ENCODE measurements at places on chromosomes 5 and 9.

DNA sequence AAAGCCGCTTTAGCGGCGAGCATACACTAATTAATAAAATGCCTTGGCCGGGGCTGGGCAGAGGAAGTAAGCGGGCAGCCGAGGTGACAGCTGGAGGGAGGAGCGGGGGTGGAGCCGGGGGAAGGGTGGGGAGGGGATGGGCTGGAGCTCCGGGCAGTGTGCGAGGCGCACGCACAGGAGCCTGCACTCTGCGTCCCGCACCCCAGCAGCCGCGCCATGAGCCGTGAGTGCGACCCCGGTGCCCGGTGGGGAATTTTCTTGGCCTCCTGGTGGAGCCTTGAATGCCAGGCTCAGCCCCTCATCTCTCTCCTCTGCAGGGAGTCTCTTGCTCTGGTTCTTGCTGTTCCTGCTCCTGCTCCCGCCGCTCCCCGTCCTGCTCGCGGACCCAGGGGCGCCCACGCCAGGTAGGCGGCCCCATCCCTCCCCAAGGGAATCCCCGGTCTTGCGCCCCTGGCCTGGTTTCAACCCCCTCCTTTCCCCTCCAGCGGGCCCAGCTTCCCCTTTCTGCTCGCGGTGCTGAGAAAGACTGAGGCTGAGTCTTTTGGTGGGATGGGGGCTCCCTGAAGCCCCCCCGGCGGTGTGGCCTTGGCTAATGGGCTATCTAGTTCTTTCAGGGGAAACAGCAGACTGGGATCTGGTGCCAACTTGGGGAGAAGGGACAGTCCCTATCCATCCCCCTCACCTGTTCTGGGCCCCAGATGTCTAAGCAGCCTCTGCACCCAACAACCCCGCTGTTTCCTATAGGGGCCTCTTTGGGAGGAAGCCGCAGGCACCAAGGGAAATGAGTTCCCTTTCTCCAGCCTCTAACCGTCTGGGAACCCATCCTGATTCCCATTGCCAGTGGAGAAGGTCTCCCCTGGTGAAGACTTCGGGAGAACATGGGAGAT is at the start of gene PTGS1:
Gene PTGS1 (plus strand): TSS at position 156 of the 887 bp plus-strand sequence. CDS start 61 bp downstream, at position 217.
- no peak for DNase-seq

DNA sequence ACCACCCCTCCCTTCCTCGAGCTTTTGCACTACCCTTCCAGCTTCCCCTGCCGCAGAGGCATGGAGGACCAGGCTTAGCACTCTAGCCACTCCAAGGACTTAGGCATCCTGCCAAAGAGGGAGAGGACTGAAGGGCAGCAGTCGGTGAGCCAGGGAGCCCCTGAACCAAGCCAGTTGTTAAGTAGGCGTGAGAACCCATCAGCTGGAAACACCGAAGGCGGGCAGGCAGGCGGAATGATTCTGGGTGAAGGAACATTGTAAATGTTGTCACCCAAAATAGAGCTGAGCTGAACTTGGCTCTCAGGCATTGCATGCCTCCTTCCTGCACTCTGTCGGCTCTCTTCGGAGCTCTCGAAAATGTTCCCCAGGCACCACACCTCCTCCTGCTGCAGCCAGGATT is 42.8 kb downstream of the NRG2 start:
- no peak for DNase-seq

DNA sequence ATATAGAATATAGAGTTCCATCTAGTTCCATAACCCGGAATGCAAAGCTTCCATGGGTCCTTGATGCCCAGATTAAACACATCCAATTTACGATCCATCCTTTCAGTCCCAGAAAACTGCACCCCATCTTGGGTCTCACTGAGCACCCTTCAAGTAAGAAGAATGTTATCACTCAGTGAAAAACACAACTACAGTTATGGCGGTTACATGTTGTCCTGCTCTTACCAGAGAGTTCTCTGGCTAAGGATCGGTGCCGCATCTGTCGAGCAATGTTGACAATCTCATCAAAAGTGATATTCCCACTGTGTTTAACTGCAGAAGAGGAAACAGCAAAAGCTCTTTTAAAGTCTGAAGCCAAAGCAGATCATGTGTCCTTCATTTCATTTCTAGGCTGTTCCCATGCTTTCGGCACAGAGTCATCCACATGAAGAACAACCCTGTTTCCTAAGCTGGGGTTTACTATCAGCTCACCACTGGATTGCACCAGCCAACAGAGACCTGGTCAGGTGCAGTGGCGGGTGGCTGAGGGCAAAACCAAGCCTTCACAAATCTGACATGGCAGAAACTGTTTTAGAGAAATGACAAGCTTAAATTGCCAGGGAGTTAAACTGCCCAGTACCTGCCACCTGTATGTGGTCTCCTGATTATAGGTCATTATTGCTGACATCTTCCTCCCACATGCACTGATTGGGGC is 2.9 kb downstream of the RPL12 start:
- no peak for DNase-seq

GRCh38 chr5:128349044-128349858 is 188.8 kb downstream of the FBN2 start:
- no peak for DNase-seq

DNA sequence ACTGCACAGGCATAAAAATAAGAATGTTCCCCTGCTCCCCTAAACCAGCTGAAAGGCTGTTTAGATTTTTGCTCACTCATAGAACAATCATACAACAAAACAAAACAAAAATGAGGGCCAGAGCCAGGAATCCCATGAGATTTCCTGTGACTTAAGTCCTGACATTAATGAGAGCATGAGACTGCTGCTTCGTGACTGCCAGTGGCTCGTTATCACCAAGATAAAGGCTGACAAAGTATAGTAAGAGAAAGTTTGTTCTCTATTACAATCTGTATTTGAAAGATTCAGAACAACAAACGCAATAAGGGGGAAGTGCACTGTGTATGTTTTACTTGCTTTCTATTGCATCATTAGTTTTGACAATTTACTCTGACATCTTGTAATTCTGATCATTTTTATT is 837.1 kb upstream of the C9orf72 start:
- no peak for DNase-seq

DNA sequence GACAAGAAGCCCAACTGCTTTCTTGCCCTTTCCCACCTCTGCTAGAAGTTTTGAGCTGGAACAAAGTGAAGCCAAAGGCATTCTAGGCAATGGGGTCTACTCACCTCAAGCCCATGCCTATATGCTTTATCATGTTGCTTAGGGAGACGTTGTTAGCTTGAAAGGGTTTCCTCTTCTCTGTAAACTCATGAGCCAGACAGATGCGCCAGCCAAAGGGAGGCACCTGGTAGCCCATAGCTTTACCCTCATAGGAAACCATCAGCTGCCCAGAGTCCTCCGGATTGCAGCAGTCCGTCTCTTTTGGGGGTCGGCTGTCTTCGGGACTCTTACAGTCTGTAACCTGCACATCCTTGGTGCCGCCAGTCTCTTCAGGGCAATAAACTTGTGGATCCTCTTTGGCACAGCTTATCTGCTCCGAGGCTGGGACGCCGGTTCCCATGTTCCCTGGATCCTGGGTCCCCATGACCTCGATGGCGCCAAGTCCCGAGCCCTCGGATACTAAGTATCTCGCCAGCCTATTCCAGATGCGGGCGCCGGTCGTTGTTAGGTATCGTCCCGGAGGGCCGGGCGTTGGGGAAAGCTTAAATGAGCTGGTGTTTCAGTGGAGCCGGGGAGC is 678 bp downstream of the GBA2 start:
- no peak for DNase-seq

Data from AG04449 (cell line).